ENCODE measurements at places on chromosomes 16 and 17. TPM values are rescaled to one million over a fixed set of nuclear protein-coding genes. Genes with fewer than 3 reads are reported as not detected.

TSPOAP1 gene
- 0.05 TPM for total RNA-seq

EVPL gene
- total RNA-seq: not detected

P2RX5 gene
- total RNA-seq: 1.2 TPM

SOX8 gene
- total RNA-seq: 1.4 TPM

TBC1D3E gene
- not detected for total RNA-seq

KRT34 gene
- not detected for total RNA-seq

HID1 gene
- 1.3 TPM for total RNA-seq

NOMO2 gene
- total RNA-seq: 71.1 TPM

RAB40C gene
- 10.9 TPM for total RNA-seq

SAP30BP gene
- 32.4 TPM for total RNA-seq

ECI1 gene
- 29.7 TPM for total RNA-seq

C17orf107 gene
- total RNA-seq: 4.3 TPM

MAP2K4 gene
- 19.0 TPM for total RNA-seq

TMC7 gene
- 0.06 TPM for total RNA-seq

CES3 gene
- not detected for total RNA-seq

C16orf96 gene
- total RNA-seq: not detected

MT4 gene
- not detected for total RNA-seq

OMG gene
- total RNA-seq: 1.9 TPM

ZNF598 gene
- total RNA-seq: 51.4 TPM

COX6A2 gene
- total RNA-seq: not detected

CPD gene
- total RNA-seq: 308 TPM

YBX2 gene
- not detected for total RNA-seq

CSF3 gene
- total RNA-seq: not detected
